Bronchus fibroblast of lung (primary cell): ENCODE measurements at places on chromosomes 2 and 18. TPM values are rescaled to one million over a fixed set of nuclear protein-coding genes. Genes with fewer than 3 reads are reported as not detected.

CD226 gene
- total RNA-seq: under 0.01 TPM in 1 of 2 replicates, not detected in the other

FOXI3 gene
- total RNA-seq: not detected in 2 replicates

FBXO48 gene
- total RNA-seq: 0.30 and 0.67 TPM in 2 replicates

DIPK1C gene
- not detected in 2 replicates for total RNA-seq

EPHA4 gene
- 8.9 and 15.2 TPM in 2 replicates for total RNA-seq

SATB2 gene
- 2.5 and 3.2 TPM in 2 replicates for total RNA-seq

TTC27 gene
- 19.2 and 20.7 TPM in 2 replicates for total RNA-seq

AOX1 gene
- 27.8 and 36.7 TPM in 2 replicates for total RNA-seq

ZNF804A gene
- total RNA-seq: 2.7 and 3.7 TPM in 2 replicates

KCNK3 gene
- total RNA-seq: not detected in 2 replicates

KLHL30 gene
- total RNA-seq: 0.15 TPM in 1 of 2 replicates, not detected in the other

GPR75 gene
- 0.67 and 0.89 TPM in 2 replicates for total RNA-seq

MC2R gene
- total RNA-seq: not detected in 2 replicates

GLB1L gene
- total RNA-seq: 11.4 and 12.9 TPM in 2 replicates

PARD3B gene
- 1.2 and 2.5 TPM in 2 replicates for total RNA-seq

PSMA8 gene
- total RNA-seq: not detected in 2 replicates

ZNF892 gene
- 2.2 and 2.8 TPM in 2 replicates for total RNA-seq

HES6 gene
- total RNA-seq: 10.7 and 11.4 TPM in 2 replicates

OSR1 gene
- 19.8 and 22.9 TPM in 2 replicates for total RNA-seq

TOGARAM2 gene
- total RNA-seq: under 0.01 TPM in 1 of 2 replicates, not detected in the other

DNMT3A gene
- total RNA-seq: 10.6 and 13.8 TPM in 2 replicates

UGT1A1 gene
- not detected in 2 replicates for total RNA-seq

LBX2 gene
- 1.3 and 3.4 TPM in 2 replicates for total RNA-seq

ASTL gene
- not detected in 2 replicates for total RNA-seq

VIL1 gene
- not detected in 2 replicates for total RNA-seq

GALNT13 gene
- total RNA-seq: under 0.01 and 0.15 TPM in 2 replicates

GALR1 gene
- total RNA-seq: not detected in 2 replicates

FAM228A gene
- 0.34 and 1.5 TPM in 2 replicates for total RNA-seq

TMEM198 gene
- total RNA-seq: 0.74 and 1.2 TPM in 2 replicates
